Fibroblast of skin of abdomen (primary cell): ENCODE measurements at places on chromosomes 7 and 10.

- DNase-seq, result no peak
Observed at GRCh38 chr10:11098666-11099065, 81.0 kb downstream of the CELF2 start.

DNA sequence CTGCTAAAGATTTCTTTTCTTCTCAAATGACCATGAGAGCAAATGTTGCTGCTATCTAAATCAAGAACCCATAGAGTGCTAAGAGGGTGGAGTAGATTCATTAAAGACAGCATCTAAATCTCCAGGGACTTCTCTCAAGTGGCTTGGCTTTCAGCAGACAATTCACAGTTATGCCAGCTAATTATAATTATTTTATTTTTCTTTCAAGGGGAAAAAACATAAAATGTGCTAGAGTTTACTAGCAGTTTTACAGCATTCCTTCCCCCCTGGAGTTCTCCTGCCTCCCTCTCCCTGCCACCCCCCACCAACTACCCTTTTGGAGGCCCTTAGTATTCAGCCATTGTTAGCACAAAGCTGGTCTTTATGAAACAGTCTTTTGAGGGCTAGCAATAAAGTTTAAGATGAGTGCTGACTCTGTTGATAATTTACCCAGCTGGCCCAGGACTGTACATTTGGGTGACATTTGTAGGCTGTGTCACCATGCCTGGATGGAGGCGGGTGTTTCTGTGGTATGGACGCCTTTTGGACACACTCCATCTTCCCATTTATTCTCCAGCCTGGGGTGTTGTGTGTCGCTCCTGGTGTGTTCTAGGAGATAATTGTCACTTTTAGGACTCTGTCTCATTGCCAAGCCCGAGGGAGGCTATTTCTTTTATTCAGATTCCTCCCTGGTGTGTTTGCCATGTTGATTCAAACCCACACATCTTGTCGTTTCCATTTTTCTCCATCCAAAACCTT is 160.2 kb downstream of the CREB5 start:
- no peak for DNase-seq

- DNase-seq, result no peak
Observed at GRCh38 chr7:11612737-11613136, 219.3 kb downstream of the THSD7A start.

DNA sequence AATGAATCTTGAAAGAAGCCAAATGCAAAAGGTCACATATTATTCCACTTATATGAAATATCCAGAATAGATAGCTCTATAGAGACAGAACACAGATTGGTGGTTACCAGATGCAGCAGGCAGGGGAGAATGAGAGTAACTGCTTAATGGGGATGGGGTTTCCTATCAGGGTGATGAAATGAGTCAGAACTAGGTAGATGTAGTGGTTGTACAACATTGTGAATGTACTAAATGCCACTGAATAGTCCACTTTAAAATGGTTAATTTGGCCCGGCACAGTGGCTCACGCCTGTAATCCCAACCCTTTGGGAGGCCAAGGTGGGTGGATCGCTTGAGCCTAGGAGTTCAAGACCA is 9.4 kb upstream of the SLC25A28 start:
- DNase-seq, result no peak

DNA sequence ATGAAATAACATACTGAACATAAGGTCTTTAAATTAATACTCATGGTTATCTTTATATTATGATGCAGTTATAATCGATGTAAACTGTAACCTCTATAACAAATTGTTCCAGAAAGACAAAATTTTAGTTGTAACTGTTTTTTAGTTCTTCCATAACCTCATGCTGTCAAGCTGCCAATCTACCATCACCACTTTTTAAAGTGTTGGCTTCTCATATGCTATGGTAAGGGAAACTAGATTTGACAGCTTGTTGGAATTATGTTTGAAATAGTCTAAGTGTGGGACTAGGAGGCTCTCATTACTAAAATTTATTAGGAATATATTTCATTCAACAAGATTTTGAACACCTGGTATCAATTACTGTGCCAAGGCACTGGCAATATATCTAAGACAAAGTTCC is 105.4 kb downstream of the NRBF2 start:
- no peak for DNase-seq

GRCh38 chr7:93092757-93093370 is 24.9 kb downstream of the SAMD9 start:
- peak; percentile 31 for DNase-seq

DNA sequence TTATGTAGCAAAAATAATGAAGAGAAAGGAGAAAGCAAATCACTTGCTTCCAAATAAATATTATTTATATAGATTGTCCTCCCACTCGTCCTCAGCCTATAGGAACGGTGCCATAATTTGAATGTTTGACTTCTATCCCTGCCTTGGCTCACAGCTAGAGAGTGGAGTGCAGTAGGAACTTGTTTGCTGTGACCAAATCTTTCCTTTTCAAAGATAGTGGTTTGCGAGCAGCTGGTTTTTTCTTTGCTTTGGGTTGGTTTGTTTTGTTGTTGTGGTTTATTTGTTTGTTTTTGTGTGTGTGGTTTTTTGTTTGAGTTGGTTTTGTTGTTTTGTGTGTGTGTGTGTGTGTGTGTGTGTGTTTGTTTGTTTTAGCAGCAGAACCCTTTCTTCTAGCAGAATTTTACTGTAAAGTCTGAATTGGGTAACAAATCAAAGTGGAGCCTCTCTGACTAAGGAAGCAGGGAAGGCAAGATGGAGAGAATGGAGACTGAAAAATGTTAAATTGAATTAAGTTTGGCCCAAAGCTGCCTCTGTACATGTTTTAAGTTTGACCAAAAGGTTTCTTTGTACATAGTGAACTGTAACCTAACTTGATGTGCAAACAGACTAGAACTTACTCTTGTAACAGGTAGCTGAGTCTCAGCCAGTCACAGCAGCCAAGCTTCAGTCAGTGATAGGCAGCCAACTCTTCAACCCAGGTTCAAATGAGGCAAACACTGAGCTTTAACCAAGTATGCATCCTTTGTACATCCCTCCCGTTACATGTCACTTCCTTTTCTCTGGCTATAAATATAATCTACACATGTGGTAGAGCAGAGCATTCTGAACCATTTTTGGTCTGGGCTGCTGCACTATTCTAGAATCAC is 149.5 kb upstream of the LRGUK start:
- no peak for DNase-seq

DNA sequence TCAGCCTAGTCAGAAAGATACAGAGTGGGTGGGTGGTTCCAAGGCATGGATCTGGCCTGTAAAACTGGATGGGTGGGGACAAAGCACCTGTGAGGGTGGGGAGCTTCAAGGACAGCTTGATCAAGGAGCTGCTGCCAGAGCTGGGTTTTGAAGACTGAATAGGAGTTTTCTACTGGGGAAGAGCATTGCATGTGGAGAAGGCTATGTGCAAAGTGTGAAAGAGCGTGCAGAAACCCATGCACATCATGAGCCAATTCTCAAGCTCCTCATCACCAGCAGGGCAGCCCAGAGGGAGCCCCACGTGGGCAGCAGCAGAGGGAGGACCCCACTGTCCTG is 58.6 kb downstream of the PDGFA start:
- no peak for DNase-seq
